ENCODE measurements at places on chromosomes 13 and 19. TPM values are rescaled to one million over a fixed set of nuclear protein-coding genes. Genes with fewer than 3 reads are reported as not detected.

Gene CGB5
- not detected for polyA plus RNA-seq

Gene SIGLEC12
- polyA plus RNA-seq, result 0.13 TPM

Gene PTBP1
- 458 TPM for polyA plus RNA-seq

Gene FDX2
- polyA plus RNA-seq, result 21.5 TPM

Gene CCDC106
- 26.7 TPM for polyA plus RNA-seq

Gene ANKRD24
- polyA plus RNA-seq, result 1.4 TPM

Gene CEACAM16
- polyA plus RNA-seq, result not detected

Gene ZNF440
- 12.5 TPM for polyA plus RNA-seq

Gene POGLUT2
- polyA plus RNA-seq, result 57.8 TPM

GRCh38 chr13:33110713-33111413 lies 94.6 kb downstream of the KL start:
- no peak for DNase-seq

DNA sequence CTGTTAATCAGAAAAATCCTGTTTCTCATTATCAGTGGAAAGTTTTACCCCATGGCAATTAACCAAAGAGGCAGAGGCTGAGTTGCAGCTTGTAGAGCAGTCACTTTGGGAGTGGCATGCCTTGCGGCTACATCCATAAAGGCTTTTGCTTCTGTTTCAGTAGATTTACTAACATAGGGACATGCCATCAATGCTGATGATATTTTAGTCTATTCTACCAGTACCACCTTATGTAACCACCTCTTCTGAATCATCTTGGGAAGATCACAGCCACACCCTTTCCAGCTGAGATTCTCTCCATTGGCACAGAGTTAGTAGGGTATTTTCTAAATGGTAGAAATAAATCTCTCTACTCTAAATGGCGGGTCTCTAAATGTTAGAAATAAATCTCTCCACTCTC lies 37.5 kb downstream of the POSTN start:
- DNase-seq, result no peak

DNA sequence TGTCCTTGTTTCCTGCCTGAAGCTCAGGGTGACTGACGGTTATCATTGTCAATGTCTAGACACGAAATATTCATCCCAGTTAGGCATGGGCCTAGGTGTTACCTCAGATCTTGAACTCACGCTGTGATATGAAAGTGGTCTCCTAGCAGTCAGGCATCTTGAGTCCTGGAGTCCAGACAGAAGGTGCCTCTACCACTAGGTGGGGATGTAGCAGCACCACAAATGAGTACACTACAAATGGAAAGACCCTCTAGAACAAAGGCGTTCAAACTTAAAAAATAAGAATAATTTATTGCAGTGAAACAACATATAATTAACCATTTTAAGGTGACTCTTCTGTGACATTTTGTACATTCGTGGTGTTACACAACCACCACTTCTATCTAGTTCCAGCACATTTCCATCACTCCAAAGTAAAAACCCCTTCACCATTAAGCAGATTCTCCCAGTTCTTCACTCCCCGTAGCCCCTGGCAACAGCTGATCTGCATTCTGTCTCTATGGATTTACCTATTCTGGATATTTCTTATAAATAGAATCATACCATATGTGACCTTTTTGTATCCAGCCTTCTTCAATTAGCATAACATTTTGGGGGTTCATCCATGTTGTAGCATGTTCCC lies 11.9 kb upstream of the FRY start:
- DNase-seq, result peak; percentile 75

GRCh38 chr13:108835083-108835482 lies 205.7 kb downstream of the MYO16 start:
- no peak for DNase-seq

DNA sequence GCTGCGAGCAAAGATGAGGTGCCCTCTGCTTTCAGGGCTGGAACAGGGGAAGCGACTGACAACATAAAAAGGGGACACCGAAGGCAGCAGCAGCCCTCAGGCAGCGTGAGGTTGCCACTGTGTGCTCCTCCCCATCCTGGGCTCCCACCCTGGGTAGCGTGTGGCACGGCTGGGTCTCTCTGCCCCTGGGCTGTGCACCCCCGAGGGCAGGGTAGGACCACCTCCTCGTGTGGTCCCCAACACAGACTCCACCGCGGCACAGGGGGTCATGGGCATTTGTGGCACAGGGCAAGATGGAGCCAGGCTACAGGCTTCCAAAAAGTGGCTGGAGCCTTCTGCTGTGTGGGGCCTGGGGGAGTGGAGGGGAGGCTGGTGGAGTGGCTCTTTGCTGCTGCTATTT lies 6.5 kb upstream of the RSPH6A start:
- DNase-seq, result no peak

DNA sequence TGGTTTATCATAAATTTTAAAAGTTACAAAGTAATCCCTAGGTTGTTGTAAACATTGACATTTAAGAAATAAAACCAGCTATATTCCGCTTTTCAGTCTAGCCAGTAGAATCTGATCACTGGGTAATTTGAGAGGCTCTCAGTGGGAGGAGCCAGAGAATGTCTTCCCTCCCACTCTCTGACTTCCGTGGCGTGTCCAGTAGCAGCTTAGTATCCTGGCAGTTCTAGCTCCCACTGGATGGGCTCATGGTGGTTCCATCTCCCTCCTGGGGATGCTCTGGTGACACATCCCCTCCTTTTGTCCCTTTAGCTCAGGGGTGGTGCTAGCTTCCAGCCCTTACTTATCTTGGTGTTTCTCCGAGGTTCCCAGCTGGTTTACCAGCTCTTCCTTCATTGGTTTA lies 34.5 kb downstream of the MTUS2 start:
- DNase-seq, result no peak

DNA sequence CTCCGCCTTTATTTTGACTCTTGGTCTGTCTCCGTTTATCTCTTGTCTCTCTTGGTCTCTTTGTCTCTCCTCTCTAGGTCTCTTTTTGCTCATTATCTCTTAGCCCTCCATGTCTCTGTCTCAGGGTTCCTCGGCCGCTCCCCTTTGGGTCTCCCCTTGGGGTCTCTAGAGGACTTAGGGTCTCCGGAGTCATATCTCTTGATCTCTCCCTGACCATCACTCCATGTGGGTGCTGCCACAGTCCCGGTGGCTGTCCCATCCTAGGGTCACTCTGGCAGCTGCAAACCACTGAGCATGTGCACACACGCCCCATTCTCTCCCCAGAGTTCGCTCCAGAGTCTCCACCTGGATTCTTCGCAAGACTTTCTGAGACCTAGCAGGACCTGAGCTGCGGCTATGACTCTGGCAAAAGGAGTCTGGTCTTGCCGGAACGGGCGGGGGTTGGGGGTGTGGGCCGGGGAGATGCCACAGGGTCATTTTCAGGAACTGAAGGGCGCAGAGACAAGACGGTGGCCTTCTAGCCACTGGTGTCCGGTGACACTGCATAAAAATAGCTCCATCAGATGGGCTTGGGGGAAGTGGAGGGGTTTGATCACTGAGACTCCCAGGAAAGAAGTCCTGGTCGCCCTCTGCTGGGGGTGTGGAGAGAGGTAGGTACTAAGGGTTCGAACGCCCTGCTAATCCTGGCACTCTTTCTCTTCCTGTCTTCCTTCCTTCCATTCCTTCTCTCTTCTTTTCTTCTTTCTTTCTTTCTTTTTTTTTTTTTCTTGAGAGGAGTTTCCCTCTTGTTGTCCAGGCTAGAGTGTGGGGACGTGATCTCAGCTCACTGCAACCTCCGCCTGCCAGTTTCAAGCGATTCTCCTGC lies 1.2 kb upstream of the KCNA7 start:
- no peak for DNase-seq

GRCh38 chr19:4814625-4815425 lies 16.7 kb downstream of the TICAM1 start:
- no peak for DNase-seq

DNA sequence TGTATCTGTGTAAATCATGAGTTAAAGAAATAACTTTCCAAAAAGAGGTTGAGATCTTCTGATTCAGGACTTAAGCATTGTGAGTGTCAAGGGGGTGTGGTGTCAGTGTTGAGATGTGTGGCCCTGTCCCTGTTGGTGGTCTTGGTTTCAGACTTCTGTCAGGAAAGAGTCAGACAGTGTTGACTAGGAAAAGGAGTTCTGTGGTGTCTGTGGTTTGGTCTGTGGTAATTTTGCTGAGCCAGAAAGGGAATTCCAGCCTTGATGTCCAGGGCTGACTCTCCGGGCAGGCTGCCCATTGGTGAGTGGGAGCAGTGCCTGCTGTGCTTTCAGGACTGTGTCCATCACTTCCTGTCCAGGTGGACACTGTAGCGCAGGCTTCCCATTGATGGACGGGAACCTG lies 39.8 kb upstream of the IGFL4 start:
- DNase-seq, result no peak

GRCh38 chr19:45508417-45508860 lies 1.2 kb downstream of the VASP start:
- DNase-seq, result no peak

DNA sequence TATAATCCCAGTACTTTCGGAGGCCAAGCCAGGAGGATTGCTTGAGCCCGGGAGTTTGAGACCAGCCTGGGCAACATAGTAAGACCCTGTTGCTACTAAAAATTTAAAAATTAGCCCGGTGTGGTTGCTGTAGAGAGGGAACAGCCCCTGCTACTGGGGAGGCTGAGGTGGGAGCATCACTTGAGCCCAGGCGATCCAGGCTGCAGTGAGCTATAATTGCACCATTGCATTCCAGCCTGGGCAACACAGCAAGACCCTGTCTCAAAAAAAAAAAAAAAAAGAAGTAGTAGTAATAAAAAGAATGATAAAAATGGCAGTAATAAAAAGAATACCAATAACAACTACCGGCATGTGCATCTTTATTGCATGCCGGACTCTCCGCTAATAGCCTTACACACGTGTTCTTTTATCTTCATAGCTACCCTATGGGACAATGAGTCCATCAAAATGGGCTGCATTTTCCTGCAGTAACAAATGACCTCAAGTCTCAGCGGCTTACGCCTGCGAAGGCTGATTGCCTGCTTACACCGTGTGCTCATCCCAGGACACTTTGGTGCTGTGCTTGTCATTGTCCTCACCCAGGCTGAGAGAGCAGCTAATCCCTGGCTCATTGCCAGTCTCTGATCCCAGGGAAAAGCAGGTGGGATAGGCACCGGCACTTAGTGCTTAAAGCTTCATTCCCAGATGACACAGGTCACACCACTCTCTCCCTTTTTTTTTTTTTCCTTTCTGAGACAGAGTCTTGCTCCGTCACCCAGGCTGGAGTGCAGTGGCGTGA lies 14.4 kb upstream of the SYCN start:
- DNase-seq, result no peak

- no peak for DNase-seq
Observed at GRCh38 chr13:94272038-94272437, 207.4 kb downstream of the DCT start.

DNA sequence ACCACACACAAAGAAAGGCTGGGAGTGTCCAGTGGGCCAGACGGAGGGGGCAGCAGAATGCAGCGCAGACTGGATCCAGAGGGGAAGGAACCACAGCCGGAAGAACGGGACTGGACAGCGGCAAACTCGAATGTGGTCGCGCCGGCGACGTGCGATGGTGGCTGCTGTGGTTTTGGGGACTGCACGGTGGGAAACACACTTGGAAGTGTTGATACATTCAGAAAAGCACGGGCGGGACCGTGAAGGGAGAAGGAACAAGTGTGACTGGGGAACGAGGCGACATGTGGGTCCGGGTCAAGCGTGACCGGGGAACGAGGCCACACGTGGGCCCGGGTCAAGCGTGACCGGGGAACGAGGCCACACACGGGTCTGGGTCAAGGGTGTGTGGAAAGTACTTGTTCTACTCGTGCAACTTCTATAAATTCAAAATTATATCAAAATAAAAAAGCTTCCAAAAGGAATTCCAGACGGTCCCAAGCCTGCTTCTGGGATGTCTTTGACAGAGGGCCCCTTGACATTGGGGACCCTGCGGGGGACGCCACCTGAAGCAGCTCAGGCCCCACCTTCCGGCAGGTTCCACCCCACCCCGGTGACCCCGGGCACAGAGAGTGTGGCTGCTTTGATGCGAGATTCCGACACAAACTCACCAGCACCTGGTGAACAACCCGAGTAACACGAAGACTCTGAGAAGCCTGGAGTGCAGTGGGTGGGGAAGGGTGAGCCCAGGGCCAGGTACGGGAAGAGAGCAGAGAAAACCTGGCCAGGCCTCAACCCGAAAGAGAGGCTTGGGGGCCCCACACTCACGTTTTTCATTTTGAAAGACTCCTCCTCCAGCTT lies 25.1 kb upstream of the C13orf46 start:
- no peak for DNase-seq

GRCh38 chr19:10550336-10550735 lies 6.6 kb downstream of the ATG4D start:
- no peak for DNase-seq

GRCh38 chr19:10611907-10612306 lies 13.4 kb upstream of the SLC44A2 start:
- no peak for DNase-seq

GRCh38 chr13:84646957-84647356 lies 764.7 kb upstream of the SLITRK1 start:
- no peak for DNase-seq

DNA sequence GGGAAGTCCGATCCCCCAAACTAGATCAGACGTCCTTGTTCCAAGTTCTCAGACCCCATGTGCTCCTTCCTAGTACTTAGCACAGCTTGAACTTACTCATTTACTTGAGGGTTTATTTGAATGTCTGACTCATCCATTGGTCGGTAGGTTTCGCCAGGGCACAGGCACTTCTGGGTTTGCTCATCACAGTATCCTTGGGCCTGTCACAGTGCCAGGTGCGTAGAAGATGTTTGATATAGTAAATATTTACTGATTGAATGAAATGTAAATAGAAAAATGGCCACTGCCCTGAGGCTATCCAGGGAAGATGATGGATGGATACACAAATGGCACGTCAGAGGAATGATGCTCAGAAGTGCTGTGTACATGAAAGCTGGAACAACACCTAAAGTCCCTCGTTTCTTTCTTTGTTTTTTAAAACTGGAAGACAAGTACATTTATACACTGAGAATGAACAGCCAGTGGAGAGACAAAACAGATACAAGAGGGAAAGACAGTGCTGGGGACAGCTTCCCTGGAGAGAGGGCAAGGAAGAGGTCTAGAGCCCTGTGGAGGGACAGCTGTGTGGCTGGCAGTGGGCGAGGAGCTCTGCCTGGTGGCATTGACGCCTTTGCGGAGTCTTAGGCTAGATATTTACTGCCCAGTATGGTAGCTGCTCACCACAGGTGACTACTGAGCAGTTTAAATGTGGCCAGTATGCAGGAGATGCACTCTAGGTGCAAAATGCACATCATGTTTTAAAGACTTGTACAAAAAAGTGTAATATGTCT lies 31.2 kb upstream of the KL start:
- no peak for DNase-seq

DNA sequence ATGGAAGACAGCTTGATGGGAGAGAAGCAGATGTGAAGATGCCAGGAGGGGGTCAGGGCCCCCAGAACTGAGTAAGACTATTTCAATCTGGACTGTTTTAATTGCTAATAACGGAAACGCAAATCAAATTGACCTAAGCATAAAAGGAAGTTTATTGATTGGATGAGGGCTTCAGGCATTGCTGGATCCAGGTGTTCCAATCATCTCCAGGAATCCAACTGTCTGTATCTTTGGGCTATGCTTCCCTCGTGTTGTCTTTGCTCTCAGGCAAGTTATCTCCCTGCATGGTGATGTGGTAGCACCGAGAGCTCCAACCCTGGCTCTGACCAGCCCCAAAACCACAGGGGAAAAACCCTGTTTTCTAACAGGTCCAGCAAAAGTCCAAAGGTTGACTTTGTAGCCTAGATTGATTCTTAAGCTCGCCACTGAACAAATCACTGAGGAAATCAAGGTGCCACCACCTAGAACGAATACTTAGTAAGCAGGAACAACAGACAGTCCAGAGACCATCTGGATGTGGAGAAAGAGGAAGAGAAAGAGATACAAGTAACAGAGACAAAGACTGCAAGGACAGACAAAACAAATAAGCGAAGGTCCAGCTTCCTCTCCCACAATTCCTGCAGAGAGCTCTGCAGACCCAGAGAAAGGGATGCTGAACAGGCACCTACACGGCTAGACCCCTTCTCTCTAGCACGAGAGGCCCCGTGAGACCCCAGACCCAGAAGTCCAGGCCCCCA lies 1.2 kb upstream of the C19orf81 start:
- DNase-seq, result no peak
